Activated CD4-positive, alpha-beta T cell treated with anti-CD3 and anti-CD28 coated beads, Interleukin-2, Interleukin-4, amounts not matched to agents 100 ng/mL and 50 ng/mL, durations not matched to agents 16 hours and 8 hours (primary cell): ENCODE measurements at places on chromosomes 1 and 21.

DNA sequence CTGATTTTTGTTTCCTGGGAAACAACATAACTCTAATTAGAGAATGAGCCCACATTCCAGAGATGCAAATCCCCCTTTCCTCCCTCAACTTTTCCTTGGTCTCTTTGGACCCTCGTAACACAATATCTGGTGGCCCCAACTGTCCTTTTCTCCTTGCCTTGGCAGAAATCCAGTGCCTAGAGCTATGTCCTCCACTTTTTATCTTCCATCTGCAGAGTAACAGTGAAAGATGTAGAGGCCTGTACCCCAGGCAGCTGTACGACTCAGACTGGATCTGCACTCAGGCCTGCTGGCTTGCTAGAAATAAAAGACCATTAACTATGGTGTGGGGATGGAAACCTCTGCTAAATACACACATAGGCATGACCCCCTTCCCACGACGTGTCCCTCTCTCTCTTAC lies 72.0 kb downstream of the WARS2 start:
- DNase-seq, result no peak

DNA sequence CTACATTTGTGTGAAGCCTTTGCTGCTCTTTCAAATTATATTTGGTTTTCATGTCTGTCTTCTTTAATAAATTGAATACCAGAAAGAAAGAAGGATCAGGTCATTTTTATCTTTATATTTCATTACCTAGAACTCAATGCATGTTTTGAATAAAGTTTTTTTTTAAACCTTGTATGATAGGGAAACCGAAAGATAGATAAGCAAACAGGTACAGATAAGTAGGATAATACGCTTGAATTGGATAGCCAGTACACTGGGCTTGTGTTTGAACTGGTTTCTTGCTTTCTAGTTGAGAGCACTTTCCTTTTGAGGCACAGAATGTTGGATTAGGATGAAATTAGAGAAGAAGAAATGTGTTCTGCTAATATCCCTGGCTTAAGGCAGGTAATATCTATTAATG lies 46.9 kb downstream of the PKN2 start:
- DNase-seq, result no peak

- DNase-seq, result no peak
Observed at GRCh38 chr1:98903261-98903660, 101.4 kb downstream of the PLPPR5 start.

DNA sequence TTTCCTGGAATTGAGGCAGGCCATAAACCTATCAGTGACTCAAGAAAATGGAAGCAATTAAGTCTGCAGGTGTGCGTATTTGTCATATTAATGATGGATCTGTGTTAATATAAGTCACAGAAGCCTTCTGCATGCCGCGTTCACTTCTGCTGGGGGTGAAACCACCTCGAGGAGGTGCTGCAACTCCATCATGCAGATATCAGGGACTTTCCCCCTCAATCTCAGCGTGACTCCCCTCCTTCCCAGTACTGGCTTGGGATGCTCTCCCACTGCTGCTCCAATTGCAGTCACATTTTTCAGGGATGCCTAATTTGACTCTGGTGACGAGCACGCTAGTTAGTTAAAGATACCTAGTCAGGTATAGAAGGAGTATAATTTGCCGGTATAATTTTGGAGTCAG lies 87.5 kb downstream of the ASTN1 start:
- no peak for DNase-seq

- DNase-seq, result no peak
Observed at GRCh38 chr1:248404024-248404423, 1.2 kb downstream of the OR2T1 start.

DNA sequence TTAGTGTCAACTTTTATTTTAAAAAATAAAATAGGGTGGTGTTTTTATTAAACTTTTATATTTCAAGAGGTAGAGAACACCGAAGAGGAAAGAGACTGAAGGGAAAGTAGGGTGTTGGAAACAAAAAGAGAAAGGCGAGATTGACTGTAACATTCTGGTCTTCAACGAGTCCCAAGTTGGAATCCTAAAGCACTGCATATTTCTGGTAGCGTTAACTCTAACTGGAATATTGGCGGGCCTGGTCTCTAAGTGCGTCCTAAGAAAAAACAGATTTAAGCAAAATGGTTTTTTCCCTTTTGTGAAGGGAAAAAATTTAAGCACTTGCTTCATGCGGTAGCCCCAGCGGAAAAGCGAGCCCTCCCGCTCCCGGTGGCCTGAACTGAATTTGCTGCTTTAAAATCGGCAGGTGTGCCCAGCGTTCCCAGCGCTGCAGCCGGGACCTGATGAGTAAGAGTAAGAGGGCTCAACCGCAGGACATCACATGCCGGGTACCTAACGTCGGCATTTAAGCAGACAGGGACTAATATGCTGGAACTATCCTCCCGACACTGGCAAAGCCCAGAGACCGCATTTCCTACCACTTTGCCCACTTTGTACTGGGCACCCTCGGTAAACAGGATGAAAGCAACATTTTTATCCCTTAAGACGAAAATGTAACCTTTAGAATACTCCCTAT lies 30.5 kb upstream of the NFIA start:
- DNase-seq, result no peak

DNA sequence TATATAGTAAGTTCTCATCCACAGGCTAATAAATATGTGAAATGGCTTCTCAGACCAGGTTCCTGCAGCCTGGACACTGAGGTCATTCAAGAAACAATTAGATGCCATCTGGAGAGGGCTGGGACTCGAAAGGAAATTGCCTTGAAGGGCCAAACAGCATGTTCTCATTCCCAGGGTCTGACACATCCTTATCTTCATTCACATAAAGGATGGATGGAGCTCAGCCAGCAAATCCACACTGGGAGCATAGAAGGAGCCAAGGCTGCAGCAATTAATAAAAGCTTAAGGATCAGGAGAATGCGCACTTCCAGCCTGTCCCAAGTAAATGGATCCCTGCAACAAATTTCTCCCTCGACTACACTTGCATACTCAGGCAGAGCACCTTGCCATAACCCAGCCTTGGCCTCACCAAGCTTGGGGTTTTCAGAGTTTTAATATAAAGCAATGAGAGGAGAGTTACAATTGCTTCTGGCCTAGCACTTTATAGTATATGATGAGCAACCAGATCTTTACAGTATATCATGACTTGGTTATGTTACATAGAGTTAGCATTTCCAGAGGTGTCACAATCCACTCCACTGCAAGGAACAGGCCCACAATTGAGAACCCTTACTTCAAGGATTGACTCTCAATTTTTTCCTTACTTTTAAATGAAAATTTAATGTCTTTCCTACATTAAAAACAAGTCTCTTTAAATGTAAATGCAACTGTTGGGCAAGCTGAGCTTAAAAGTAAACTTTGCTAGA lies 55.9 kb downstream of the BCAR3 start:
- DNase-seq, result no peak

- DNase-seq, result no peak
Observed at GRCh38 chr1:68232289-68233148, at the start of gene WLS. Gene WLS (minus strand): TSS chr1:68232523. CDS start chr1:68232299, 224 bp downstream.

DNA sequence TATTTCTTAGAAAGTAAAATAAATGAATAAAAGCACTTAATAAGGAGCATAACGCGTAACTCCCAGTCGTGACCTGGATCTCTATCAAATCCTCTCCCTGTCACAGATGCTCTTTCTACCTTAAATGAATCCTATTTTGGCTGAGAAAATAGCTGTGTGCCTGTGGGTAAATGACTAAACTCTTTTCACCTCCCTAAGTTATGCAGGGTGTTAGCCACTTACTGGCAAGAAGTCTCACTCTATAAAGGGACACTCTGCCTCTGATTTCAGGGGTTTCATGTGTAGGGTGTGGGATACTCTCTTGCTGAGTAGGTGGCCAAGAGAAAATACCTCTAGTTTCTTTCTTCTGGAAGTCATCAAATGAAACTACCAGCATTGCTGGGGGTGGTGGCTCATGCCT lies 24.3 kb upstream of the PPP1R15B start:
- DNase-seq, result no peak

- no peak for DNase-seq
Observed at GRCh38 chr1:3543076-3544039, 68.0 kb downstream of the MEGF6 start.

GRCh38 chr1:78171736-78172590 lies 126.2 kb downstream of the GIPC2 start:
- no peak for DNase-seq

DNA sequence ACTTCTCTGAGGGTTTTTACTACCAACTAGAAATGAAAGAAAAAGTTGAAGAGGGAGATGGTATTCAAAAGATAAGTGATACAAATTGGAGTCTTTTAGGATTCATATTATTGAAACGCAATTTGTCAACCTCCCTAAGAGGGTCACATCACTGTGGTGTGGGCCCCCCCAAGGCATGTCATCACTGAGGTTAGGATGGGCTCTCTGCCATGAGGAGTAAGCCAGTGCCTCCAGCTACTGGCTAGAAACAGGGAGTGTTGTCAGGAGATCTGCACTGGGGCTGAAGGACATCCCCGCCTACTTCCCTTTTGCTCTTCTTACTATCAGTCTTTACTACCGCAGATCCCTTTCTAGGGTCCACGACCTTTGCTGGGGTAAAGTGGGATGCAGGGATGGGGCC lies 25.9 kb downstream of the ITSN1 start:
- no peak for DNase-seq

GRCh38 chr1:43824795-43825194 lies 108.8 kb upstream of the ARTN start:
- no peak for DNase-seq
